ENCODE measurements at places on chromosomes 11 and 22. TPM values are rescaled to one million over a fixed set of nuclear protein-coding genes. Genes with fewer than 3 reads are reported as not detected.

SLCO2B1 gene
- polyA plus RNA-seq = 22.2 TPM

GPR83 gene
- polyA plus RNA-seq = 0.10 TPM

DNA sequence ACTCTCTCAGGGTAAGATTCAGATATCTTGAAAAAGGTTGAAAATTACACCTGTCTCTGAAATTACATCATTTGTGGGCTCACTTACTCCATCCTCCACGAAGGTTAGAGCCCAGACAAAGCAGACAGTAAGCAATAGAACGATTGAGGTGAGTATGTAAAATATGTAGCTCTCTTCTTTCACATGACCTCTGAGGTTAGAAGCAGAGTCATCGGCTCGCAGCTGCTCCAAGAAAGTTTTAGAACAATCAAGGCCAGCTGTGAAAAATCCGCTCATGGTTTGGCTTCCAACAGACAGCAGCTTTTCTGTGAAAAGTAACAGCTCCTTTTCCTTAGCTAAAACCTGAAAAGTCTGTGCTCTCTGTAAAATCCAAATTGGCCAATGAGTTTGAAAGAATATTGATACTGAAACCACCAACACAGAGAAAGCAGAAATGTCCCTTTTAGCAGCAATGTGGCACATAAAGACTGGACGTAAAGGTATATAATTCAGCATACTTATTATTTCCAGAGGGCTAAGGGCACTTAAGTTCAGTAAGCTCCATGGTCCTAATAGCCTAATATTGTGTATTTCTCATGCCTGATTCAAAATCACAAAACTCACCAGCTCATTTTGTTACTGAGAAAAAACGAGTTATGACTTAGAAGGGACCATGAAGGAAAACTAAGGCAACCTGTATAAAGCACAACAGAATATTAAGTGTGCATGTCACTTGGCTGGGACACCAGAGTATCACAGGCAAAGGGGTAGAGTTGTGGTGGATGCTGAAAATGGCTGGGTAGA lies 78.2 kb downstream of the FAM76B start:
- no peaks in the 10 kb centered on the region for H3K4me1 ChIP-seq
- no peaks in the 10 kb centered on the region for H3K36me3 ChIP-seq
- H3K27me3 ChIP-seq = no peaks in the 10 kb centered on the region
- no peak for DNase-seq
- H3K4me3 ChIP-seq = no peak overlapping the region

GRCh38 chr11:48111891-48112290 lies 104.7 kb upstream of the OR4B1 start:
- H3K27ac ChIP-seq = no peak overlapping the region
- no peaks in the 10 kb centered on the region for H3K4me1 ChIP-seq
- H3K4me3 ChIP-seq = no peak overlapping the region
- peaks cover 2% of the 10 kb centered on the region for H3K36me3 ChIP-seq
- no peak for DNase-seq

GRCh38 chr22:30491381-30491780 lies 14.1 kb downstream of the SEC14L4 start:
- H3K4me3 ChIP-seq = no peak overlapping the region
- no peak for DNase-seq
- H3K36me3 ChIP-seq = no peaks in the 10 kb centered on the region
- no peak overlapping the region for H3K27ac ChIP-seq
- H3K27me3 ChIP-seq = no peaks in the 10 kb centered on the region

Measured in lung (tissue), 17 donors.